Diencephalon (tissue), 1 donor: ENCODE measurements at places on chromosomes 2 and 18. TPM values are rescaled to one million over a fixed set of nuclear protein-coding genes. Genes with fewer than 3 reads are reported as not detected.

Gene ANKRD30BL
- total RNA-seq, result 21.7 TPM

Gene EFR3B
- 72.9 TPM for total RNA-seq

Gene SERPINB11
- total RNA-seq, result not detected

Gene CPO
- not detected for total RNA-seq

Gene SOX11
- 246 TPM for total RNA-seq

Gene ALPG
- total RNA-seq, result not detected

Gene RAPH1
- total RNA-seq, result 59.3 TPM

Gene KRCC1
- 16.4 TPM for total RNA-seq

Gene CHST10
- total RNA-seq, result 44.5 TPM

Gene CREG2
- 47.1 TPM for total RNA-seq

Gene LINC00305
- total RNA-seq, result not detected

Gene EMILIN1
- total RNA-seq, result 6.2 TPM

Gene CHRND
- total RNA-seq, result 0.23 TPM

Gene ZNF519
- total RNA-seq, result 33.4 TPM

Gene SERPINB13
- under 0.01 TPM for total RNA-seq

Gene VWC2L
- total RNA-seq, result 30.0 TPM

Gene ABHD1
- 0.46 TPM for total RNA-seq
